Large intestine (tissue), 12 donors: ENCODE measurements at places on chromosomes 6 and 20.

- no peak for DNase-seq
- no peaks in the 10 kb centered on the region for H3K36me3 ChIP-seq
- H3K4me1 ChIP-seq: peaks cover 3% of the 10 kb centered on the region
- peaks cover 5% of the 10 kb centered on the region for H3K27me3 ChIP-seq
- peak overlapping the region; percentile 57 for H3K27ac ChIP-seq
These were observed 54.3 kb downstream of the ANKRD60 start for GRCh38 chr20:58173930-58174707.

DNA sequence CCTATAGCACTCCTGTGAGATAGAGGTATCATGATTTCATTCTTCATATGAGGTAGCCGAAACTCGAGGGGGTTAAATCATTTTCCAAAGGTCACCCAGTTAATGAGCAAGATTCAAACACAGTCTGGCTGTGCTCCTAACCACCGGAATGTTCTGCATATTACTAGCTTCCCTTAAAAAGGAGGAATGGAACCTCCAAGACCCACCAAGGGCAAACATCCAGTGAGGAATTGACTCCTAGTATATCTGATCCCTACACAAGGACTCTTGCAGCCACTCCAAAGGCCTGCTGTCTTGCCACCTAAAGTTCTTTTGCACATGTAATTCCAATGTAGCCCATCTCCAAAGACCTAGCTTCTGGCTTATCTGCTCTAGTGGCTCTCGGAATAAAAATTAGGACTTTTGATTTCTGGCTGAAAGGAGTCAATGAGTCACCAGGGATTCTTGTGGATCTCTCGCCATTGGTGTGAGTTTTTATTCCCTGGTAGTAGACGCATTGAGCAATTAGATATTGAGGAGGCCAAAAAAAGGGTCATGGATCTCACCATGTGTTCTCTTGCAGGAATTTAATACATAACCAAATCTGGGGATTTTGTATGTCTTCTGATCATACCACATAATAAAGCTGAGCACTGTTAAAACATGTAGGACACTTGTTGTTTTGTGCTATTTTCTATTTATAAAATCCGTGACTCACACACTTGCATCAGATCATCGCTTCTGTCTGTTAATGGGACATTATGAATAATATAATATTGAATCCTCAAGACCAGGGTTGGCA, 9.1 kb downstream of the BCAS1 start:
- H3K4me3 ChIP-seq: no peak overlapping the region
- no peak overlapping the region for H3K27ac ChIP-seq
- H3K4me1 ChIP-seq: peaks cover 4% of the 10 kb centered on the region
- no peaks in the 10 kb centered on the region for H3K36me3 ChIP-seq

DNA sequence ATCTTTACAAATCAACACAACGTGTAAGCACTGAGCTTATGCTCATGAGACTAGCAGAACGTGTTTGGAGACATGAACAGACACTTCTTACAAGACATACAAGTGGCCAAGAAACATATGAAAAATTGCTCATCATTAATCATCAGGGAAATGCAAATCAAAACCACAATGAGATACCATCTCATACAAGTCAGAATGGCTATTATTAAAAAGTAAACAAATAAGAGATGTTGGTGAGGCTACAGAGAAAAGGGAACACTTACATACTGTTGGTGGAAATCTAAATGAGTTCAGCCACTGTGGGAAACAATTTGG, 327.9 kb upstream of the SOX4 start:
- H3K36me3 ChIP-seq: no peaks in the 10 kb centered on the region
- H3K27ac ChIP-seq: no peak overlapping the region
- DNase-seq: no peak
- no peaks in the 10 kb centered on the region for H3K27me3 ChIP-seq
- no peak overlapping the region for H3K4me3 ChIP-seq
- no peaks in the 10 kb centered on the region for H3K4me1 ChIP-seq

GRCh38 chr6:100412872-100413271, 51.8 kb downstream of the SIM1 start:
- H3K36me3 ChIP-seq: no peaks in the 10 kb centered on the region
- H3K27ac ChIP-seq: no peak overlapping the region
- DNase-seq: no peak
- no peak overlapping the region for H3K4me3 ChIP-seq
- H3K27me3 ChIP-seq: peaks cover 4% of the 10 kb centered on the region

- no peak overlapping the region for H3K4me3 ChIP-seq
- peaks cover 4% of the 10 kb centered on the region for H3K36me3 ChIP-seq
These were observed 30.9 kb upstream of the SLA2 start for GRCh38 chr20:36676701-36677421.

DNA sequence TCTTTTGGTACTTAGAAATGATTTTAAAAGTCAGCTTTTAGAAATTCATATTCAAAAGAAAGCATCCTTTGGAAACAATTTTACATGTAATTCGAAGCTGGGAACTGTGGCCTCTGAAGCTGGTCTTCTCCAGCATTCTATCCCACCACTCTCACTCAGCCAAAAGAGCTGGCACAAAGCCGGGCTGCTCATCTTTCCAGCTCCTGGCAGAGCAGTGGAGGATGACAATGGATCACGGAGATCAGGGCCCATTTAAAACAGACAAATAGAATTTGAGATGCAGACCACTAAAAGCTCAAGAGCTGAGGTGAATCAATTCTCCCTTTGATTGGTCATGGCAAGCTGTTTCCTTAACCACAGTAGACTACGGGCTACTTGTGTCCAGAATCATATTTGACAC, 60.6 kb downstream of the OTOR start:
- H3K36me3 ChIP-seq: no peaks in the 10 kb centered on the region
- no peak overlapping the region for H3K4me3 ChIP-seq
- DNase-seq: no peak
- H3K27ac ChIP-seq: no peak overlapping the region
- peaks cover 3% of the 10 kb centered on the region for H3K27me3 ChIP-seq

- H3K4me1 ChIP-seq: no peaks in the 10 kb centered on the region
- H3K36me3 ChIP-seq: no peaks in the 10 kb centered on the region
- no peak overlapping the region for H3K4me3 ChIP-seq
- no peak overlapping the region for H3K27ac ChIP-seq
These were observed 136.5 kb upstream of the ECI2 start for GRCh38 chr6:4271761-4272470.

- H3K4me1 ChIP-seq: no peaks in the 10 kb centered on the region
- no peak overlapping the region for H3K4me3 ChIP-seq
- H3K27me3 ChIP-seq: no peaks in the 10 kb centered on the region
These were observed 299.6 kb upstream of the GJE1 start for GRCh38 chr6:141833001-141833655.

DNA sequence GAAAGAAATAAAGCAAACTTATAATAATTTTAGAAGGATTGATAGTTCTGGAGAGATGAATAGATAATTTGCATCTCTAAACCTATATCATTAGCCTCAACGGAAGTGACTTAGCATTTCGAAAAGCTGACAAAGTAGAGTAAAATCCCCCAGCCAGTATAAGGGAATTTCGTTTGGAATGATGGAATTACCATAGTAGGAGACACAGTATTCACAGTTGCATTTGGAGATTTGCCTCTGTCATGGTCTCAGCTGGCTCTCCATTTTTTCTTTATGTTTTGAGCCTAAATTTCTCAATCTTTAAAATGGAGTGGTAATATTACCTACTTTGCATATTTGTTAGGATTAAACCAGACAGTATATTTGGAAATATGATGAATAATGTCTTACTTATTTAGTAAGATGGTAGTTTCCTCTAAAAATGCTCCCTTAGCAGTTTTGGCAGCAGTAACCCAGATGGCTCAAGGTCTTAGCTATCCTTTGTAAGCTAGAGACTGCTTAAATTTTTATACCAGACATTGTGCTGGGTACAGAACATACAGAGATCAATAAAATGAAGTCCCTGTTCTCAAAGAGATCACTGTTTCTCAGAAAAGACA, 58.2 kb downstream of the SMAP1 start:
- H3K27ac ChIP-seq: no peak overlapping the region
- no peak overlapping the region for H3K4me3 ChIP-seq
- no peaks in the 10 kb centered on the region for H3K27me3 ChIP-seq
- no peaks in the 10 kb centered on the region for H3K36me3 ChIP-seq
- no peak for DNase-seq
- H3K4me1 ChIP-seq: no peaks in the 10 kb centered on the region

DNA sequence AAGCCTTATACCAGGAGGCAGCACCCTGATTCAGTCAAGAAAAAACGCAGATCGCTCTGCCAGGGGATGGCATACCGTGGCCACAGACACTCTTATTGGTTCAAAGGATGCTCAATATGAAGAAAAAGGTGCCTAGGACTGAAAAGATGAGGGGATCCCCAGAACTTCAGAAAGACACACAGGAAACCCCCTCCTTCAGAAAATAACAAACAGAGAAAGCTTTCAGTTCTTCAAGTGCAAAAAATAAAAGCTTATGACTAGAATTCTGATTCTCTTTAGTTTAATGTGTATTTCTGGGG, 17.7 kb upstream of the MYB start:
- no peak for DNase-seq
- H3K4me3 ChIP-seq: no peak overlapping the region
- no peaks in the 10 kb centered on the region for H3K27me3 ChIP-seq
- H3K36me3 ChIP-seq: no peaks in the 10 kb centered on the region
- H3K4me1 ChIP-seq: no peaks in the 10 kb centered on the region

DNA sequence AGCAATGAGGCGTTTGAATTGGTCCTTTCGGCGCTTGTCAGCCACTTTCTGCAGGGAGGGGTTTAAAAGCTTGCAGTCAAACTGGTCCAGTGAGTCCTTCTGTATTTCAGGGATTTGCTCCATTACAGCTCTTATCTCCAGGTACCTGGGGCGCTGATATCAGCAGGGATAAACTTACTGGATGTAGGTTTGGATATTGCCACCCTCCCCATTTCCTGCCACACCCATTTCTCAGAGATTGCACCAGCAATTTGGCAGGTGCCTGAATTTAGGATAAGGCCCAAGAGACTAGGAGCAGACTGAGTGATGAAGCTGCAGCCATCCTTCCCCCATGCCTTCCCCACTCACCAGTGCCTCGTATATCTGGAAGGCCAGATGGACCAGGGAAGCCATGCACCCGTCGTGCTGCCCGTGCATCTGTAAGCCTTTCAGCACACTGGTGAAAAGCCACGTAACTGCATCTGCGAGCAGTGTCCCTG, 7.6 kb downstream of the POLR1C start:
- H3K36me3 ChIP-seq: peaks cover 93% of the 10 kb centered on the region
- no peak for DNase-seq
- H3K4me1 ChIP-seq: no peaks in the 10 kb centered on the region
- no peak overlapping the region for H3K4me3 ChIP-seq

- no peak for DNase-seq
- no peaks in the 10 kb centered on the region for H3K27me3 ChIP-seq
- H3K4me3 ChIP-seq: no peak overlapping the region
- H3K27ac ChIP-seq: no peak overlapping the region
- no peaks in the 10 kb centered on the region for H3K4me1 ChIP-seq
These were observed 838.0 kb downstream of the DHX35 start for GRCh38 chr20:39800111-39800510.

GRCh38 chr6:33654831-33655554, 33.9 kb downstream of the ITPR3 start:
- H3K27me3 ChIP-seq: no peaks in the 10 kb centered on the region
- H3K36me3 ChIP-seq: peaks cover 62% of the 10 kb centered on the region
- no peak for DNase-seq
- H3K4me1 ChIP-seq: no peaks in the 10 kb centered on the region
- H3K4me3 ChIP-seq: no peak overlapping the region
